ENCODE measurements at places on chromosomes 12 and 14.

GRCh38 chr14:54766276-54767138 lies 136.1 kb downstream of the GCH1 start:
- no peak for DNase-seq

DNA sequence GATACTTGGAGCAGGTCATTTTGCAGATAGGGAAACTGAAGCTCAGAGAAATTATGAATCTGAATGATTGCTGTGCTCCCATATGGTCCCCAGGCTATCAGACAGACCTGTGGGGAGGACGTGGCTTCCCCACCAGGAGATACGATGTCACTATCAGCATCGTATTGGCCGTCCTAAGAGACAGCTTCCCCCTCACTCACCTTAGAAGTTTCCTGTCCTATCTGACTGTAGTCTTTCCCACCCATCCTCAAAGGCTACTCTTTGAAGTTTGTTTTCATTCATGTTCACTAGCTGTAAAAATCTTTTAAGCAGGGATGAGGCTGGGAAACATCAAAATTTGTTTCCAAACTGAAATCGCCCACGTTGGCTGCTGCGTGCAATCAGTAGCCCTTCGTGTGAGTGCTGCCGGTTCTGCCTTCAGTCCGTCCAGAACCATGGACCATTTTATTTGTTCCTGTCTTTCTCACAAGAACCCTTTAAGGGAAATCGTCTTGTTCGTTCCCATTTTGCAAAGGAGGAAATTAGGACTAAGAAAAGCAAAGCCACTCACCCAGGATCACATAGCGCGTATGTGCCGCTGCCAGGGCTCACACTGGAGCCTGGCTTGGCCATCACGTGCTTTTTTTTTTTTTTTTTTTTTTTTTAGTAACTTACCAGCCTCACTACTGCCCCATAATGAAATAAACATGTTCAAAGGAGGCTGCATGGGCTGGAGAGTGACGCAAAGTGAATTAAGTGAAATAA lies 1.0 kb upstream of the KDM2B start:
- no peak for DNase-seq

- DNase-seq, result no peak
Observed at GRCh38 chr12:22709292-22709691, 84.3 kb downstream of the ETNK1 start.

DNA sequence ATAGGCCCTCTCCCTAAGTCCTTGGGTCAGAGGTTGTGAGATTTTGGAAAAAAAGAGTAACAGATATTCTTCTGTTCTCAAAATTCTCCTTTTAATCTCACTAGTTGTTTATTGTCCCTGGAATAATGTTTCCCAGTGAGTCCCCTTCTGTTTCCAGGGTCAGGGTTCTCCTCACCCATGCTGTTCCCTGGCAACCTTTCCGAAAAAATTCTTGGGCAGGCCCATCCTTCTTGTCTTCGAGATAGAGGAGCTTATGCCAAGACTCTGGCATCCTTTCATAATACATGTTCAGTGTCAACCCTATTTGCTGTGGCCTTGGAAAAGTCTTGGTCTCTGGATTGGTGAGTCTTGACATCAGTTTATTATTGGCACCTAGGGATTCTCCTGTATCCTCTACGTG lies 212.4 kb upstream of the FAR2 start:
- DNase-seq, result no peak

DNA sequence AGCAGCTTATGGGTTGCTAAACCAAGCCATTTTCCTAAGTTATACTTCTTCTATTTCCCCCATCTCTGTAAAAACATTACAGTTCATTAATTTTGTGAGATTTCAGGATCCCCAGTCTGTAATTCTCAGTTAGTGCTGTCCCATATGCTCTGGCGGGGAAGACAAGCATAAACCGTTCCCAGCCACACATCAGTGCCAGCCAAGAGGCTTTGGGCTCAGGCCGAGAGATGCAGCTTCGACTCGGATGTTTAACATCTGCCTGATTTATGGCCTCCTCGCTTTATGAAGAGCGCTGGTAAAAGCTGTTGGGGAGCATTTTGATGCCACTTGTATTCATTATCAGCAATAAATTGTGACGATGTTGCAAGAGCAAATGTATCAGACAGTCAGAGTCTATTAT lies 349.1 kb upstream of the CCDC196 start:
- no peak for DNase-seq
